ENCODE measurements at places on chromosomes 7 and 10.

- no peak for DNase-seq
Observed at GRCh38 chr7:95141755-95142154, 182.6 kb downstream of the PON1 start.

- no peak for DNase-seq
Observed at GRCh38 chr7:43838201-43838658, 31.1 kb downstream of the MRPS24 start.

- DNase-seq = no peak
Observed at GRCh38 chr7:42614636-42615035, 297.2 kb downstream of the C7orf25 start.

GRCh38 chr10:60817398-60817805 is 39.1 kb downstream of the CDK1 start:
- DNase-seq = no peak

DNA sequence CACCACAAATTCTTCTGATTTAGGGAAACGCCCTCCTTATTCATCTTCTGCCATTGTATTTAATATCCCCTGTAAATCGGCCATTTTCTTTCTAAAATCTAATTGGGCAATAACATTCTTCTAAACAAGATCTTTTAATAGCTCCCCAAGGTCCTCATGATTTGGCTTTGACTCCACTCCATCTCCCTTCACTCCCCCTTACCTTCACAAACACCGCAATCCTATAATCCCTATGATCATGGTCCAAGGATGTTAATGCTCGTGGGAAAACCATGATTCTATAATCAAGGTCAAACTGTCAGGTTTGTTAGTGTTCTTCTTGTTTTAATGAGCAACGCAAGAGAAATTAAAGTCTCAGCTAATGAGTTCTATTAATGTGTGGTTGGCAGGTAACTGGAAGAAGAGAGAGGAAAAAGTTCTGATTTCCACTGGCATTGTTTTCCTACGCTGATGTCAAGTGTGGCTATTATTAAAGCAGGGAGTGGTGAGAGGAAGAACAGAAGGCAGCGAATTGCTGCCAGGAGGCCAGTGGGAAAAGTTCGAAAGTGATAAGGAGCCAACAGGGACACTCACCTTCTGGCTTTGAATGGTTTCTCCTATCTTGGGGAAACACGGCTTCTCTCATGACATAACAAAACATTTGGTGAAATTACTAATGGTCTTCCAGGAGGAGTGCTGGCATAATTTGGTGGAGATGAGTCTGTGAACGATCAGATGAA is 28.1 kb downstream of the LRRC72 start:
- no peak for DNase-seq

DNA sequence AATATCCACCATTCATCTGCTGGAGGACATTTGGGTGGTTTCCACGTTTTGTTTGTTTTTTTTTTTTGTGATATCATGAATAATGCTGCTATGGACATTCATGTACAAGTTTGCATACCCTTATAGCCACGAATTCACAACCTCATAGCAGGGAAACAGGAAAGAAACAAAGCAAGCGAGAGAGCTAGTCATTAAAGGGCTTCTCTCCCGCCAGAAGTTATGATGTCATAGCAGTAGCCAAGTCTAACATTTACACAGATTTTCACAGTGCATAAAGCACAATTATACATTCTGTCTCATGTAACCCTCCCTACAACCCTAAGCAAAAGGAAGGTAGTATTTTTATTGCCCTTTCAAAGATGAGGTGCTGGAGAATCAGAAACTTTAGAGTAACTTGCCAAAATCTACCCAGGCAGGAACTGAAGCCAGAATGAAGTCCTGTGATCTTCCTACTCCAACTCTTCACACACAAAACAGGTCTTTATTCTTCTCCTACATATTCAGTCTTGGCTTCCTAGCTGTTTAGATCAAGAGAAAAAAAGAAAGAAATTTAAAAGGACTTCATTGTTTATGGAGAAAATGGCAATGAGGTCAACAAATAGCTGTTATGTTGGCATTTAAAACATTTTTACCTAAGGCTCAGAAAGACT is 33.9 kb upstream of the GPAM start:
- no peak for DNase-seq

DNA sequence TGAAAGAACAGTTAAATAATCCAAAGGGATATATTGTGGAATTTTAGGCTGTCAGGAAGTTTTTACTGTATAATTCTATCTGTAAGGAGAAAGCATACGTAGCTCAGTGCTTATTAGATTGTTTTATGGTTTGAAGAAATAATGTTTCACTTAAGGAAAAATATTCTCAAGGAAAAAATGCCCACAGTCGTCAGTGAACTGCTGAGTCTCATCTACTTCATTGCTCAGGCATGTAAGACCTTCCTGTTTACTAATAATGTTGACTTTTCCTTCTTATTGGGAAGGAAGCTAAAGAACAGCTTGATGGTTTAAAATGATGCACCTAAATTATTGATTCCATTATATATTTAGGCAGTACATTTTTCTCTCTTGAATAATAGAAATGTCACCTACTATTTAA is 304.2 kb downstream of the SDK1 start:
- no peak for DNase-seq

- no peak for DNase-seq
Observed at GRCh38 chr7:42575171-42575570, 336.7 kb downstream of the C7orf25 start.

- no peak for DNase-seq
Observed at GRCh38 chr7:40598915-40599314, 464.1 kb downstream of the SUGCT start.

- no peak for DNase-seq
Observed at GRCh38 chr10:28841625-28842024, 164.3 kb downstream of the BAMBI start.
